Activated CD4-positive, alpha-beta T cell treated with anti-CD3 and anti-CD28 coated beads, Interleukin-2, amount 10 ng/mL, durations not matched to agents 7 days and 5 days (primary cell): ENCODE measurements at places on chromosomes 7 and 10.

DNA sequence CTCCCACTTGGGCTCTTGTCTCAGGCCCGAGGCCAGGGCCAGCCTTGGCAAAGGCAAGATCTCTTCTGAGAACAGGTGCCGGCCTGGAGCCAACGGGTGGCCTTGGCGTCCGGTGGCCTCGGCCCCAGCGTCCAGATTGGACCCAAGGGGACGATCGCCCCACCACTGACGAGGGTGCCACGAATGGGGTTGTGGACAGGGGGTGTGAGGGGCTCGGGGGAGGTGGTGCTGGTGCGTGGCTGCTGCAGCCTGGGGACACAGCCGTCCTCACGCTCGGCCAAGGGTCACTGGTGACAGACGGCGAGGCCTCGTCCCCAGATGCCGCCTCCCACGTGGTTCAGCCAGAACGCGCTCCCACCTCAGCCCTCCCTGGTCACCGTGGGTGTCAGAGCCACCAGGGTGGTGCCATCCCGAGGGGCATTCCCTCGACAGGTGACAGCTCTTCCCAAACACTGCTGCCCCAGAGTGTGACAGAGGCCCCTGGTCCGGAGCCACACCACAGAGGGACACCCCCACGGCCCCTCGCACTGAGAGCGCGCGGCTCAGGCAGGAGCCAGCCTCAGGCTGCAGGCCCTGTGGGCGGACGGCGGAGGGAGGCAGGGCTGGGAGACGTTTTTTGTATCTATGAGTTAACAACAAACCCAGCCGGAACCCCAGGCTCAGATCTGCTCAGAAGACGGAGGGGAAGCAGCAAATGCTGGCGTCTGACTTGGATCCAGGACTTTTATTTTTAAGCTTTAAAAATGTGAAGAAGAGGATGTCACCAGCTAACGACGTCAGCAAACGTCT is 18.5 kb upstream of the CFAP46 start:
- no peaks in the 10 kb centered on the region for H3K36me3 ChIP-seq
- no peak overlapping the region for H3K4me3 ChIP-seq
- no peak for DNase-seq
- no peak overlapping the region for H3K27ac ChIP-seq
- H3K4me1 ChIP-seq = peaks cover 18% of the 10 kb centered on the region

GRCh38 chr7:99004781-99005500 is 126.6 kb downstream of the TRRAP start:
- H3K4me1 ChIP-seq = peaks cover 2% of the 10 kb centered on the region
- H3K36me3 ChIP-seq = peaks cover 40% of the 10 kb centered on the region
- H3K27me3 ChIP-seq = no peaks in the 10 kb centered on the region
- no peak for DNase-seq
- no peak overlapping the region for H3K27ac ChIP-seq

GRCh38 chr7:132276976-132277725 is 299.1 kb downstream of the PLXNA4 start:
- peaks cover 17% of the 10 kb centered on the region for H3K27me3 ChIP-seq
- no peak overlapping the region for H3K4me3 ChIP-seq
- no peak for DNase-seq
- no peaks in the 10 kb centered on the region for H3K4me1 ChIP-seq
- H3K27ac ChIP-seq = no peak overlapping the region

GRCh38 chr10:10492420-10492819 is 525.3 kb upstream of the CELF2 start:
- no peaks in the 10 kb centered on the region for H3K4me1 ChIP-seq
- no peaks in the 10 kb centered on the region for H3K36me3 ChIP-seq
- DNase-seq = no peak

- H3K27me3 ChIP-seq = peaks cover 76% of the 10 kb centered on the region
- H3K4me1 ChIP-seq = peaks cover 12% of the 10 kb centered on the region
- H3K27ac ChIP-seq = no peak within 1 kb of the TSS
- H3K36me3 ChIP-seq = peaks cover 2% of the 10 kb centered on the region
- H3K4me3 ChIP-seq = peak within 1 kb of the TSS; percentile 41
Observed at GRCh38 chr7:130491841-130492522, at the start of gene MEST. TSS of gene MEST (plus strand) at chr7:130492085. CDS start at chr7:130492314, 229 bp downstream.

GRCh38 chr7:20153999-20154398 is 63.2 kb downstream of the MACC1 start:
- no peak overlapping the region for H3K27ac ChIP-seq
- H3K4me1 ChIP-seq = no peaks in the 10 kb centered on the region
- no peak overlapping the region for H3K4me3 ChIP-seq
- DNase-seq = no peak
- H3K27me3 ChIP-seq = no peaks in the 10 kb centered on the region
- no peaks in the 10 kb centered on the region for H3K36me3 ChIP-seq

DNA sequence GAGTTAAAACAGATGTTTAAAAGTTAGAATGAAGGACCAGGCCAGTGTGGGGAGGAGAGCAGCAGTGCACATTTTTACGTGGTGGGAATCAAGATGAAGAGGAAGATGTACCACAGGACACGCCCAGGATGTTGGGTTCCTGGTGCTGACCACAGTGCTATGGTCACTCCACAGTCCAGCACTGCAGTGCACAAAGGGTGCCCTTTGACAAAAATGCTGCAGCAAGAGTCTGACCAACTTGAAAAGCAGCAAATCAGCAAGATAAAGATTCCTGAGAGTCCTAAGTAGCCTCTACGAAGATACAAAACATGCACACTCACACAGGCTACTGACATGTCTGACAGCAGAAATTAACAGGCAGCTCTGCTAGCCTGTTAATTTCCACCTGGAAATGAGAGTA is 107.1 kb downstream of the PIP4K2A start:
- peak overlapping the region; percentile 71 for H3K27ac ChIP-seq
- H3K4me3 ChIP-seq = no peak overlapping the region
- no peak for DNase-seq
- peaks cover 68% of the 10 kb centered on the region for H3K36me3 ChIP-seq
- peaks cover 73% of the 10 kb centered on the region for H3K4me1 ChIP-seq

DNA sequence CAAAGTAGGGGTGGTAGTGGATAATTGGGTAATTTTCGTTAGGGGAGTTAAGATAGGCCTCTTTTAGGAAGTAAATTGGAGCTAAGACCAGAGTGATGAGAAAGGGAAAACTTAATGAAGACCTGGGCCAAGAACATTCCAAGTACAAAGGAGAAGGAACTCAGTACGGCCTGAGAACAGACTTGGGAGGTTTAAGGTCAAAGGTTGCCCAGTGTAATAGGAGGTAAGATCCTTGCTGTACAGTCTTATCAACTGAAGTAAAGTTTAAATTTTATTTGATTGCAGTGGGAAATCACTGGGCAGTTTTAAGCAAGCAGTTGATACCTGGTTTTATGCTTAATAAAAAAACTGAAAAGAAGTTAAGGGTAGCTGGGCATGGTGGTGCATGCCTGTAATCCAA is 76.4 kb downstream of the MPLKIP start:
- no peak for DNase-seq
- no peaks in the 10 kb centered on the region for H3K27me3 ChIP-seq
- H3K36me3 ChIP-seq = peaks cover 10% of the 10 kb centered on the region

DNA sequence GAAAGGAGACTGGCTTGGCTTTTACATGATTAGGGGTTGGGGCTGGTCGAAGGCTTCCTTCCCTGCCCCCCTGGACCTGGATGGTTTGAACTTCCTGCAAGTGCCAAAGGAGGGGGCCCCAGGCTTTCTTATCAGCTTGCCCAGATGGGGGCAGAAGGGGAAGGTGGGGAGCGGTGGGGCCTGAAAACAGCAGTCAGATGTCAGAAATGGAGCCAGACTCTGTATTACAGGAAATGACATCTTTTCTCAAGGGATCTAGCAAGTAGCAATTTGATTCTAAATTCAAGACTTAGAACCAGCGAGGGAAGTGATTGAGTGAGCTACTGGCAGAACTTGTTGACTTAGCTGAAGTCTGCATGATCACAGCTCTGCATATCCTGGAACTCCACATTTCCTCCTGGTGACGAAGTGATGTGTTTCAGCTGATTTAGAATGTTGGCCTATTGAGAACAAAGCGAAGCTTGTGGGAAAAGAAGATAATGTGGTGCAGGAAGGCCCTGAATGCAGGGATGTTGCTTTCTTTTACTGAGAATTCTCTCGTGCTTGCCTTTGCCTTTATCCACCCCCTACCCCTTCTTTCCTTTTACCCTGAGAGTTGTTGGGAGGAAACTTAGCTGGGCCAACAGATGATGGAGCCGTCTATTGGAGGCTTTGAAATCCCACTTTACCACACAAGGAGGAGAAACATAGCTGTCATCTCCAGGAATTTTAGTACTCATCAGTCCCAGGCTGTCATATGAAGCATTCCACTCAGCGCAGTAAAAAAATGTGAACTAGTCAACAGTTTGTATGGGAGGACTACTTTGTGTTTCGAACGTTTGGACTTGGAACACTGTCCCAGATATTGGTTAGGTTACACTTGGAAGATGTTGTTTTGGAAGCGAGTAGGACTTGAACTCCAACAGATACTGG is 43.2 kb downstream of the CCNY start:
- peaks cover 42% of the 10 kb centered on the region for H3K4me1 ChIP-seq
- H3K4me3 ChIP-seq = no peak overlapping the region
- peak overlapping the region; percentile 76 for H3K27ac ChIP-seq
- no peaks in the 10 kb centered on the region for H3K36me3 ChIP-seq
- no peaks in the 10 kb centered on the region for H3K27me3 ChIP-seq

DNA sequence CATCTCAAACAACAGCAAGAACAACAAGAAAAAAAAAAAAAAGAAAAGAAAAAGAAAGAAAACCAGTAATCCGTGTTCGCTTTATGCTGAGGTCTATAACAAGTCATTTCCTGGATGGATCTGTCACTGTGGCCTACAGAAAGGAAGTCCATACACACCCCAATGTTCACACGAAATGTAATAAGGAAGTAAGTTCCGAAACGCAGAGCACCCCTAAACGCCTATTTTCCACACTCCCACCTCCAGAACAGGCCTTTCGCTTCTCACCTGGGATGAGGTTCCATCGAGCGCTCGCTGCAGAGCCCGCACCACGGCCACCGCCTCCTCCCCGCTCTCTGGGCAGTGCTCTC is 735 bp downstream of the ZNF394 start:
- DNase-seq = peak; percentile 40
- no peaks in the 10 kb centered on the region for H3K27me3 ChIP-seq
- peak overlapping the region; percentile 100 for H3K4me3 ChIP-seq
- peaks cover 25% of the 10 kb centered on the region for H3K4me1 ChIP-seq

GRCh38 chr7:106864298-106865081 is 592 bp upstream of the PIK3CG start:
- H3K27me3 ChIP-seq = no peaks in the 10 kb centered on the region
- peak overlapping the region; percentile 86 for H3K4me3 ChIP-seq
- peaks cover 31% of the 10 kb centered on the region for H3K36me3 ChIP-seq
- H3K27ac ChIP-seq = peak overlapping the region; percentile 94
- H3K4me1 ChIP-seq = peaks cover 43% of the 10 kb centered on the region
- peak; percentile 15 for DNase-seq

DNA sequence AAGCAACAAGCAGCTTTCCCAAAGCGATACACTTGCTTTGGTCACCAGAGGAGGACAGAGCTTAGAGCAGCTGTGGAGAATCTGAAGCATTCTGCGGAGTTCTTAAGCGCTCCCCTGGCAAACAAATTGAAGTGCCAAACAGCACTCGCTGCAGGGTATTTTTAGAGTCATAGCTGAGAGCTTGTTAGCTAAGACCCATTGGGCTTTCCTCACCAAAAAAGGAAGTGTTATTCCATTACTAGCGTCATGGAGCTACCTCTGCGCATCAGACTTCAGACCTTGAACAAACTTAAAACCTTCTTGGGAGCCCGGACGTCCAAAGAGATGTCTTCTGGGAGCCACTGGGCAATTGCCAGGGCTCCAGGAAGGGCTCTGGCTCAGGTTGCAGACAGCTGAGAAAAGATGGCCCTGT is 23.2 kb upstream of the BMPR1A start:
- no peak overlapping the region for H3K4me3 ChIP-seq
- no peak for DNase-seq
- no peak overlapping the region for H3K27ac ChIP-seq
- no peaks in the 10 kb centered on the region for H3K4me1 ChIP-seq

- no peak for DNase-seq
- H3K36me3 ChIP-seq = peaks cover 10% of the 10 kb centered on the region
- peaks cover 5% of the 10 kb centered on the region for H3K27me3 ChIP-seq
- H3K27ac ChIP-seq = no peak overlapping the region
Observed at GRCh38 chr10:4120096-4120853, 335.3 kb upstream of the KLF6 start.

- no peaks in the 10 kb centered on the region for H3K36me3 ChIP-seq
- H3K4me3 ChIP-seq = no peak overlapping the region
- no peaks in the 10 kb centered on the region for H3K27me3 ChIP-seq
- no peaks in the 10 kb centered on the region for H3K4me1 ChIP-seq
Observed at GRCh38 chr10:125107965-125108580, 52.3 kb downstream of the CTBP2 start.

DNA sequence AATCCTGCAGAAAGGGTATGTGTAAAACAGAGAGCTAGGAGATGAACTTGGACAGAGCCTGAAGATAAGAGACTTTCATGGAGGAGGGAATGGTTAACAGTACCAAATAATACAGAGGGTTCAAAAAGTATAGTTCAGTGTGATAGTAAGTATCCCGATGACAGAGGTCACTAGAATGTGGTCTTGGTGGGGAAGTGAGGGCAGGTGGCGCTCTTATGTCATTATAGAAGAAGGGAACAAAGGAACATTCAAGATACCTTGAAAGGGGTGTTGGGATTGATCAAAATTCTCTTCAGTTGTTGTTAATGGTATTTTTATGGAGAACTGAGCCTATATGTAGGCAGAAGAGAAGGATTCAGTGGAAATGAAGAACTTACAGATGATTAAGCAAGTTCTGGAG is 312.5 kb downstream of the SUGCT start:
- H3K27ac ChIP-seq = no peak overlapping the region
- no peak for DNase-seq
- H3K36me3 ChIP-seq = no peaks in the 10 kb centered on the region
- no peaks in the 10 kb centered on the region for H3K4me1 ChIP-seq

GRCh38 chr10:65708057-65708456 is 1217.8 kb upstream of the LRRTM3 start:
- H3K4me1 ChIP-seq = no peaks in the 10 kb centered on the region
- no peak overlapping the region for H3K4me3 ChIP-seq
- no peaks in the 10 kb centered on the region for H3K36me3 ChIP-seq
- H3K27ac ChIP-seq = no peak overlapping the region

DNA sequence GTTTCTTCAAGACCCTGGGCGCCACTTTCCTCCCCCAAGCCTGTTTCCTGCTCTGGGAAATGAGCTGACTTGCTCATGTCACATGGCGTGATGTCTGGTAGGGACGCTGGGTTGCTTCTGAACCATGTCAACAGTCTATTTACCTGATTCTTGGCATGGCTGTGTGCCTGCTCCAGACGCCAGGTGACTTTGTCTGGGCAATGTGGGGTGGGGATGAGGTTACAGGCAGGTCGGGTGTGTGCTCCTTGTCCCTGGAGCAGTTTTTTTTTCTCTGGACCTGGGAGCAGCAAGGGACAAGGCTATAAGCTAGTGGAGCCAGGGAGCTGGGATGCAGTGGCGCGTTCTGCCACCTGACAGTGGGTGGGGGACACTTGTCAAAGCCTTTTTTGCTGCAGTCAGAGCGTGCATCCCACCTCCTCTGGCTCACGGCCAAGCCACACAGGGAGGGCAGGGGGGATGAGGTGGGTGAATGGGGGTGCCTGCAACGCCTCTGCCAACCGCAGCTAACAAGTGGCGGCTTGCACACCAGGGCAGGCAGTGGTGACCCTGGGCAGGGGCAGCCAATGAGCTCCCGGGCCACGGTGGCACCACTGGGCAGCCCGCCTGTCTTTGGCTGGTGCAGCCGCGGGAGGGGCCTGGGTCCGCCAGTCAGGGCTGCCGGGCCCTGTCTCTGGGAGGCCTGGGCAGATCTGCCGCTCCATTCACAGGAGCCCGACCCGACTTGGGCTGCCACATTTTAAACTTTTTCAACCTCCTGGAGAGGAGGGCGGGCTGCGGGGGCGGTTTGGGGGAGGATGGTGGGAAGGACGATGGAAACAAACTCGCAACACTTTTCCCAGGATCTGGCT is 22.9 kb downstream of the DNAJB12 start:
- peak; percentile 86 for DNase-seq
- H3K36me3 ChIP-seq = peaks cover 24% of the 10 kb centered on the region
- H3K4me3 ChIP-seq = peak overlapping the region; percentile 45
- H3K4me1 ChIP-seq = peaks cover 88% of the 10 kb centered on the region
- no peaks in the 10 kb centered on the region for H3K27me3 ChIP-seq
